ENCODE measurements at places on chromosomes 7 and 10.

DNA sequence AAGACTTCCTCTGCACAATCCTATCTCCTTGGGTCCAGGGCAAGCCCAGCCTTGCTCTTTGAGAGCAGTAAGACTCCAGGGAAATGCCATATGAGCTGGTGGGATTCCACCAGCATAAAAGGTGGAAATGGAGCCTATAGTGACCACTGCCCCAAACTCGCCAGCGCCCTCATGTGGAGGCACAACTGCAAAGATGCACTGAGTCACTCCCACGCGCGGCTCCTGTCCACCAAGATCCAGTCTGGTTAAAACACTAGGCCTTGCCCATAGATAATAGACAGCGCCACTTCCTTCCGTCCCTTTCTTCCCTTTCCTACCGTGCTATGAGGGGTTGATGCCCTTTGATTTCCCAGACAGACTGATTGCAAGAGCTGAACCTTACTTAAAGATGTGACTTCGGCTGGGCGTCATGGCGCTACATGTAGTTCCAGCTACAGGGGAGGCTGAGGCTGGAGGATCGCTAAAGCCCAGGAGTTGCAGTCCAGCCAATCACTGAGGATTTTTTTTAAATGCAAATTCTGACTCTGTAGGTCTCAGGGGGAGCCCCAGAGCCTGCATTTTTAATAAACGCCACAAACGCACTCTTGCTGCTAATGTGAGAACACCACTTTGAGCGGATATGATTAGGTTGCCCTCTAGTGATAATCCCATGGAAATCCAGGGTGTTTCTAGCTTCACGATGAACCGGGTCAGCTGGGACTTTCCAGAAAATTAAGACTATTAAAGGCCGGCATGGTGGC lies 136.5 kb downstream of the EPC1 start:
- DNase-seq: peak; percentile 10

DNA sequence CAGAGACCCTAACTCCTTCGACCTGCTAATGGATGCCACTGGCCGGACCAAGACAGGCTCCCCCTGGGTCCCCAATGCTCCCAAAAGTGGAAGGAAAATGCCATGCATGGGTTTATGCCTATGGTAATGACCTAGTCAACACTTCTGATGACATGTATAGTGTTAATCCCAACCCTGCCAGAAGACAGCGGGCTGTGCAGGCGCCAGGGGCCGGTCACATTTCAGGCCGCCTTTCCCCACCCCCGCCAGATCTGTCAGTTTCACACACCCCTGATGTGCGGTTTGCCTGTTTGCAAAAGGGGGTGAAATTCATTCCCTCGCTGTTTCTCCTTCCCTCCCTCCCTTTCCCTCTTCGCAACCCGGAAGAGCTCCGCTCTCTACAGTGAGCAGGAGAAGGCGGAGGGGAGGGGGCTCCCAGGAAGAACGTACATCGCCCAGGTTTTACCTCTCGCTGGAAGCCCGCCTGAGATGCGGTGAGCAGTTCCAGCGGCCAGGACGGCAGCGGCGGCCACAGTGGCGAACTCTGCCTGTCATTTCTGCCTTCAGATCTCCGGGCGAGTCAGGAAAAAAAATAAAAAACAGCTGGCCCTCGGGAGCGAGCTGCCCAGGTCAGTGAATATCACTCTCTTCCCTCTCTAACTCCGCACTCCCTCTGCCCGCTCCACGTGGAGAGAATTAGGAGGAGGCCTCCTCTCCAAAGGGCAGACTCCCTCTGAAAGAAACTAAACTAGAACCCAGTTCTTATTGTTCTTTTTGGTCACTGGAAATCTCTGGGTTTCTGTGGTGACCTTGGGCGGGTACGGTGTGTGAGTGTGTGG lies 9.4 kb upstream of the GATA3 start:
- DNase-seq: no peak

DNA sequence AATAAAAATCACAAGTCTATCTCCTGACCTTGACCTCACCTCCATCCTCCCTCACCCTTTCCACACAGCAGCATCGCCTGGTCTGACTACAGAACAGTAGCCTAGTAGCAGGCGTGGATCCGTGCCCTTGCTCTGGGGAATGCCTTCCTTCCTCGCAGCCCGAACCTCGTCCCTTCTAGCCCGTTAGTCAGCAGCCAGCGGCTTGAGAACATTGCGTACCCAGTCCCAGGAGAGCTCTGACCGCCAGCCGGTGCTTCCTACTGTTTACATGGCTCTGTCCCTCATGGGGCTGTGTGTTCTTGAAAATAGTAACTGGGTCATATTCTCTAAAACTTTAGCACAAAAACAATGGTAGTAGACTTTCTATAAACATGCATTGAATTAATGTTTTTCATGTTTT lies 682.7 kb upstream of the IGFBP3 start:
- peak; percentile 65 for DNase-seq

DNA sequence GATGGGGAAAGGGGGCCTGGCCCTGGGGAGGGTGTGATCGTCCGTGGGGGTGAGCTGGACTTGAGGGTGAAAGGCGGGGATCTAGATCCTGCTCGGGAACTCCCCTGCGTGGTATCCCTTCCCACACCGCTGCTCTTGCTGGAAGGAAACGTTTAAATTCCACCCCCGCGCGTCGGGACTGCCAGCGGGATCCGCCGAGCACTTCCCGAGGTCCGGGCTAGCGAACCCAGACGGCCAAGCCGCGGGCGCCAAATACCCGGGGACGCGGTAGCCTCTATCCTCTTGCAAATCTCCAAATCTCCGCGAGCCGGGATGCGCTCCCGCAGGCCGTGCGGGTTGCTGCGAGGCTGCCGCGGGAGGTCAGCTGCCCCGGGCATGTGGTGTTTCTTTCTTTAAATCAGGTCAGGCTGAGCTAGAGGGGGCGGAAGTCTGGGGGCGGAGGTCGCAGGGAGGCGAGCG lies 904 bp downstream of the NPTX2 start:
- DNase-seq: no peak

- DNase-seq: no peak
Observed at GRCh38 chr10:94123258-94123995, 129.7 kb downstream of the PLCE1 start.

GRCh38 chr7:51481421-51481820 lies 164.8 kb upstream of the COBL start:
- DNase-seq: no peak

DNA sequence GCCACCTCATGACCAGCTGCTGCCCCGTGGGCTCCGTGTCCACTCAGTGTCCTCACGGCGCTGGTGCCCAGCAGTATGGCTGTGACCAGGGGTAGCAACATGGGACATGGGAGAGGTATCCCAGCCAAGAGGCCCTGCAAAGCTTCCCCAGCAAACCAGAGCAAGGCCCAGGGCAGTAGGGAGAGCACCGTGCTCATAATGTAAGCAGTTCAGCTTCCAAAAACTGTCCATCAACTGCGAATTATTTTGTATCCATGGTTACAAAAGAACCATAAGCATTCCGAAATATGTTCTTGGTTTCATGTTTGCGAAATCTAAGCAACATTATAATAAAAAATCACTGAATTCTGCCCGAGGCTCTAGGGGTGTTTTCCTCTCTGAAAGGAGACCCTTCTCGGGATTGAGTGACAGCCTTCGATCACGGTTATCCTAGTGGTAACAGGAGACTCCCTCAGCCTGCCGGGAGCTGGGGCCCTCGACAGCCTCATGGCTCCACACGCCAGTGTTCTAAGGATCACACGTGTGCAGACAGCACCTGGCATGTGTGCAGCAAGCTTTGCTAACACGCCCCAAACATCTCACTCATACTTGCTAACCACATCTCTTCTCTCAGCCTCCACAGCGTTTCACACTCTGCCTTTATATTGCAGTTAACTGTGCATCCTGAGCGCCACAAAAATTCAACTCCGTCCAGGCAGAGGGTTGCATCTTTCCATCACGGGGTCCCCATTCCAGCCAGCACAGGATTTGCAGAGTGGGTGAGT lies 117.6 kb downstream of the DIP2C start:
- no peak for DNase-seq

DNA sequence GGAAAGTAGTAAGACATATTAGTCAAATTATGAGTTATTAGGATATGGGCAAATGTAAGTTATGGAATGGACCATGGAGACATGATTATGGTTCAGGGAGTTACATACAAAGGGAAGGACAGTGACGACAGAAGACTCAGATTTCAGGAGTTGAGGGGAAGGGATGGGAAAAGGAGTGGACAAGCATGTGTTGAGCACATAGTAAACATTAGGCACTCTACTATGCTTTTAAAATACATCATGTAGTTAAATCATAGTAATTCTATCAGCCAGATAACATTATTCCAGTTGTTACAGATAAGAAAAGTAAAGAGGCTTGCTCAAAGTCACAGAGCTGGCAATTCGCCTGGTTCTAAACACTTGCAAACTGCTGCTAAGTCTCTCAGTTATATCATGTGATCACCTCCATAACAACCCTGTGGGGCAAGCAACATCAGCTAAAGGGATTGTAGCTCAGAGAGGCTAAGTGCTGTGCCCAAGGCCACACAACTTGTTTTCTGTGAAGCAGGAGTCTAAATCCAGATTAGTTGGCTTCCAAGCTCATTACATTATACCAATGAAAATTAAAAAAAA lies 115.2 kb upstream of the MDFIC start:
- no peak for DNase-seq

DNA sequence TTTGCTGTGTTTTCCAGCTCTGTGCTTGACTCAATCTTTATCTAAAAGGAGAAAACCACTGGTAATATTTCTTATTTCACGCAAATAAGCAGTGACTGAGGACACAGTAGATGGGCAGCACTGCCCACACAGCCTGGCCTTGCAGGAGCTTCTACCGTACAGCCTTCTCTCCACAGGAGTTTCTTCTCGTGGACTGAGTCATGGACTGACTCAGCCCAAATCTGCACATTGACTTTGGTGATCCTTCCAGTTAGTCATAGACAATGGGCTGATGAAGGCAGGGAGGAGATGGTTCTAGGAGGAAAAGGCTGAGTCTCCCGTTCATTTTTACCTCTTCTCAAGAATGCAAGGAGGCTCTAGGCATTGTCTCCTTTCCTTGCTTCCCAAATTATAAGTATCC lies 200.7 kb downstream of the RAPGEF5 start:
- peak; percentile 57 for DNase-seq

- no peak for DNase-seq
Observed at GRCh38 chr7:122183106-122183505, 39.1 kb upstream of the AASS start.

DNA sequence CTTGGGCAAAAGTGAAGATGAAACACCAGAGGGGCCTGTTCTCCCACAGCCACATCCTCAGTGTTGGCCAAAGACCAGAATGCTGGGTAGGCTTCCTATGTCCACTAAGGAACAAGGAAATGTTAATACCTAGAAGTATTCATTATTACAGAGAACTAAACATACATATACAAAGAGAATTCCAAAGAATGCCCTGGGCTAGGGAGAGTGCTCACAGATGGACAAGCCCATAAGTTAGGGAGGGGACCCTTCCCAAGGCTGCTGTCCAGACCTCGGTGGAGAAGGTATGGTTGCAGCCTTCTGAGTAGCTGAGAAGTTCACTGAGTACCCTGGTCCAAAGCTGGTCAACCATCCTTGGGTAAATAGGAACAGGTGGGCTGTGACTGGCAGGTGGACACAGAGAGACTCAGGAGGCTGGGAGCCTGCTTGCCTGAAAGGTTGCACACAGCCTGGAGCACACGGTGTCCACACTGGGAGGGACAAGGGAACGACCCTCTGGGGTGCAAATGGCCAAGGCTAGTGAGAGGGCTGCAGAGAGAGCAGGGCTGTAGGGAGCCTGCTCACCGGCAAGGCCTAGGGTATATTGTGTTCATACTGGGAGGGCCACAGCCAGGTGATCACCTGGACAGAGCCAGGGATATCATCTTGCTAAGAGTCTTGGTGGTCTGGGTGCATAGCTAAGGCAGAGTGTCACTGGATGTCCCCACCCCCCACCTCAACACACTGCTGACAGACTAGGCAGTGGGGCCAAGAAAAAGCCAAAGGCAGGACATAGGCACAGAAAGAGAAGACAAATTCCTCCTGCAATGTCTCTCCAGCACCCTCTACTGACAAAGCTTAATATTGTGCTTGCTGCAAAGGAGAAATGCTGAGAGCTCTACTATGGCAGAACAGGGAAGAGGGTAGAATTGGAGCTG lies 40.3 kb downstream of the CPVL start:
- peak; percentile 26 for DNase-seq

- DNase-seq: peak; percentile 20
Observed at GRCh38 chr7:85554236-85555178, 367.7 kb upstream of the SEMA3D start.

- DNase-seq: no peak
Observed at GRCh38 chr7:135933509-135934188, 43.5 kb downstream of the MTPN start.

- DNase-seq: no peak
Observed at GRCh38 chr10:78948621-78949030, 120.1 kb upstream of the ZMIZ1 start.

- DNase-seq: no peak
Observed at GRCh38 chr7:7964691-7965090, 3.9 kb upstream of the GLCCI1 start.

- DNase-seq: no peak
Observed at GRCh38 chr7:130127821-130128317, 57.5 kb downstream of the KLHDC10 start.

DNA sequence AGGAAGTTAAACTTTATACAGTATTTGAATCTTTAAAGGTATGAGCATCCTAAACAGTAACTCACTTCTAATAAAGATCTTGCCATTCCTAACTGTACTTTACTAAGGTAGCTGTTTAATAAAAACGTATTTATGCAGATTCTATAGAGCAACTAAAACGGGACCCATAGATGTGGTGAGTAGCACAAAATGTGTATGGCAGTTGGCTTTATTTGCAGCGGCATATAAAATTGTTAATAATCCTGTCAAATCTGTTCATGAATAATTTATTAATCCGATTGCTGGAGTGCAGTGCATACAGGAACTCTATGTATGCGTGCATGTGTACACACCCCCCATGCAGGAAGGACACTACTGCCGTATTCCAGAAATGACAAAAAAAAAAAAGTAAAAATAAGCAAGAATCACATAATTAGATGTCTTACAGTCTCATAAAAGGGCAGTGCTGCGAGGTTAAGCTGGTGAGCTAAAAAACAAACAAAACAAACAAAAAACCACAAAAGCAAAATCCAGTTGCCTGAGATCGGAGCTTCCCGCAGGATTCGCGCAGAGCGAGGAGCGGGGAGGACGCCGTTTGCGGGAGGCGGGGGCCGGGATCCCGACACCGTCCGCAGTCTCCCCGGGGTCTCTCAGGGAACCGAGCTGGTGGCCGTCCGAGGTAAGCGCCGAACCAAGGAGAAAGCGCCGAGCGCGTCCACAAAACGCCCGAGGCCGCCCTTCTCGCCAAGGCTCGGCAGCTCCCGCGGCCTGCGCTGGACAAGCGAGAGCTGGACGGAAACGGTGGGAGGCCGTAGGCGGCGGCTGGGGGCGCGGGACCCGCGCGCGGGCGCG lies 518 bp upstream of the COMMD3 start:
- DNase-seq: no peak

GRCh38 chr7:93813514-93813913 lies 77.0 kb downstream of the TFPI2 start:
- no peak for DNase-seq

DNA sequence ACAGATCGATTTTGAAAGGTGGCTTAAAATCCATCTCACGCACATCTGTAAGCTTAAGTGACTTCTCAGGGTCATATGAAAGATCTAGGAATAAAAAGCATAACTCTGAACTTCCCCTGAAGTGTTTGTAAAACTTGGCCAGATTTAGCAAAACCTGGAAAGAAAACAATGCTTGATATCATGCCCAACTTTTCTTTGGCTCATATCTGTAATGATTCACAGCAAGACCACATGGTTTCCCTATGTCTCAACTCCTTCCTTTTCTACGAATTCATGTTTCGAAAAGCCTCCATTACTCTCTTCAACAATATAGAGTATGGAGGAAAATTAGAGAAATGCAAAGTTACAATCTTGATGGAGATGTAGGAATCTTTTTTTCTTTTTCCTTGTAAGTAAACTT lies 20.1 kb upstream of the CABCOCO1 start:
- DNase-seq: no peak

Data from smooth muscle cell of the brain vasculature (primary cell).